ENCODE measurements at places on chromosomes 12 and 14.

DNA sequence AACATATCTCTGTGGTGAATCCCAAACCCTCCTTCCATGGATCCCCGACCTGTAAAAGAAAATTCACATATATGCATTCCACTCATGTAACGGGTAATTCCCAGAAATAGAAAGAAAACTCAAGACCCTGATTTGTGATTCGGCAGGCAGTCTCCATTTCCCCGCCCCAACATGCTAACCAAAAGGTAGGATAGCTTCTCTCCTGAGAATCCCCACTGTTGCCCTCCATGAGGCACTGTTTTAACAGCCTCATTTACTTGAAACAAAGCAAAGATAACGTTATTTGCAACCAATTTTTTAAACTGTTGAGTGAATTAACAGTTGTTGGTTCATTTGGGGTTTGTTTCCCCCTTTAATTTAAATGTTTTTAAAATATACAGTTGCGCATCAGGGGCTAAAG, 774 bp upstream of the SLC2A13 start:
- no peak for DNase-seq

DNA sequence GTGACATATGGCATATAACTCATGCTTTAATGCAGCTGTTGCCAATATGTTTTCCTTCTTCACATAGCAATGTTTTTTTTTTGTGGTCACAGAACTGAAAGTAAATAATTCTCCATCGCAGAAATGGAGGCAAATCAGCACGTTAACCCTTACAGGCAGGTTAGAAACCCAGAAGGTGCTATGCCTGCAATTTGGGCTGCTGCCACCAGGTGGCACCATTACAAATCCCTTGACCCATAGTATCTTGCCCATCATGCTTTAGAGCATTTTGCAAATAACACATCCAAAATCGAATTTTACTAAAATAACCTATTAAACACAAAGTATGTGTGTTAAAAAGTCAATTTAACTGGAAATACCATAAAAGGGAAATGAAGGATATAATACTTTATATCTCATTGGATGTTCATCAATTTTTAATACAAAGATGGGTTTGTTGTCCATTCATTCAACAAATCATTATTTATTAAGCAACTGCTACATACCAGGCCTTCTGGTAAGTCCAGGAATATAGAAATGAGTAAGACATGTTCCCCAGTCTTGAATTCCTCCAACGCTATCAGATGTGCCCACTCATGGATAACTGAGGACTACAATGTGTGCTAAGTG, 340.1 kb downstream of the GLT1D1 start:
- DNase-seq = no peak

DNA sequence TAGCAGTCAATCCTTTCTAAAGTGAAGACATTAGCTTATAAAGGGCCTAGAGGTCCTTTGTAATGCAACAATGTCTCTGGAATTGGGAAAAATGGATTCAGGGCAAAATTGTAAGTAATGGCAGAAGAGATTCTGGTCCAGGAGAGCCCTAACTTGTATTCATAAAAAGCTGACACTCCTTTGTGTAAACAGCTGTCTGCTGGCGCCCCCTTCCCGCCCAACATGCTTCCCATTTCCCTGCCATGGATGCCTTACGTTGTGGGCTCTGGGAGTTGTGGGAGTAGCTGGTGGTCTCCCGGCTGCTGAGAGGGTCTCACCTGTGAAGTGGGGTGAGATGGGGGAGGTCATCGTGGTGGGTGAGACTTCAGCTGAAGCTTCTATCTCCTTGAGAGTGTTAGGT, 2.3 kb downstream of the ACRBP start:
- no peak for DNase-seq

DNA sequence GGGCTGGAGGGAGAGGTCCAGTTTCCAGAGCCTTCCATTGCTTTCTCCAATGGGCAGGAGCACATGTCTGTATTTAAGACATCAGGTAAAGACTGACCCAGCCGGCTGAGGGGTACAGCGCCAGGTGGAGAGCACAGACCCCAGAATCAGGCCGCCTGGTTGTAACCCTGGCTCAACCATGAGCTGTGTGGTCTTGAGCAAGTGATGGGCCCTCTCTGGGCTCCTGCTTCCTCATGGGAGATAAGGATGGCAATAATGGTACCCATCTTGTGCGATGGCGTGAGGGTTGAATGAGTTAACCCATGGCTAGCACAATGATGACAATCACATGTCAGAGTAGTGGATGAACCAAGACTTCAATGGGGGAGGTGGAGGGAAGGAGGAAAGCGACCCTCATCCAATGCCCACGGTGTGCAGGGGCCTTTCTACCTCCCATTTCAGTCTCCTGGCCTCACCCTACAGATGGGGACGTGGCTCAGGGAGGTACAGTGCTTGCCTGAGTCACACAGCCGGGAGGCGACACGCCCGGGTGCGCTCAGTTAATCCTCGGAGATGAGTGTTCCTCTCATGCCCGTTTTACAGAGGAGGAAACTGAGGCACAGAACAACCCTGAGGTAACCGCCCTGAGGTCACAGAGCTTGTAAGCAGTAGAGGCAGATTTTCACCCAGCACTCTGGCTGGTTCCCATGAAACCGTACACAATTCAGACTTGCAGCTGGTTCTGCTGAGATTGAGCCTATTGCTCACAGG, 163.9 kb downstream of the RBM19 start:
- no peak for DNase-seq

DNA sequence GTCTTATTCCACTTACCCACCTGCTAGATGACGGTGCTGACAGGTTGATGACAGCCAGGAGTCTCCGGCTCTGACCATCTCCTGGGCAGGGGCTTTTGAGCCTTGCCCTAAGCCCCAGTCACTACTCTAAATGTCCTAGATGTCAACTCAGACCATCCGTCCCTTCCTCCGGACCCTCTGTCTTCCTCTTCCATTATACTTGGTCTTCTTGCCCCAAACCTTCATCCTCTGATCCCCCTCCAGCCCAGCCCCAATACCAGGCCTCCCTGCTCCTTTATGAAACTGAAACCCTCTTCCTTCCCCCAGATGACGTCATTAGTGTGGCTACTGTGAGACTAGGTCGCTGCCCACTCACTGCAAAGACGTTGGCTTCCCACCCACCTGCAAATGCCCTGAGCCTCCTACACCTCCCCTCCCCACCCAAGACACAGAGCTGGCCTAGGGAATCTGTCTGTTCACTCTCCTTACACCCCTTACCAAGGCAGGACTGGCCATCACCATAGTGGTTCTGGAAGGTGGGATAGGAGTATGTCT, 10.1 kb downstream of the KRT71 start:
- no peak for DNase-seq

- DNase-seq = no peak
Measured at GRCh38 chr14:81535396-81536164, 1.9 kb upstream of the SEL1L start.

DNA sequence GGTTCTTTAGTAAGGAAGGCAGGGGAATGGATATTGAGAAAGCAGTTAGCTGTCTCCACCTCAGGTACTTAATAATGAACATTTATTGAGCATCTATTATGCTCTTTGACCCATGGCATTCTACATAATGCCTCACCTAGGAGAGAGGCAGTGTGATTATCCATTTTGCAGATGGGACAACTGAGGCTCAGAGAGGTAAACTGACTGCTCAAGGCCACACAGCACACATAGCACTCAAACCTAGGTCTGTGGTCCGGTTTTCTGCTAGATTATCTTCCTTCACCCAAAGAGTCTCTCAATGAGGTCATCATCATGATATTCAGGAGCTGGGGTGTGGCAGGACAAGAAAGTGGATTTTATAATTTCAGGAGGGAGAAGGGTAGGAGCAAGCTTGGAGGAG, 199.1 kb upstream of the LHX5 start:
- DNase-seq = no peak

DNA sequence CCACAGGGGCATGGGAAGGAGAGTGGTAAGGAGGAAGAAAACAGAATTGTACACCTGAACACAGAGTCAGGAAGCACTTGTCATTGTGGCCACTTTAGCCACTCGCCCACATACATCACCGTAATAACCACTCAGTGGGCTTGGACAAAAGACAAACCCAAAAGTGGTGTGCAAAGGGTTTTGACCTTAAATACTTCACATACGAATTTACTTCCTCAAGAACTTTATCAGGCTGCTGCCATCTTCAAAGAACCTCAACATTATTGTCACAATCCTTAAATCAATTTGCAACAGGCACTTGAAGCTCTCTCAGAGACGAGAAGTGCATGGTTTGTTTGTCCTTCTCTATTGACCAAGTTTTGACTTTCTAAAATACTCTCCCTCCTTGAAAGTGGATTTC, 187.3 kb upstream of the EGLN3 start:
- DNase-seq = no peak

DNA sequence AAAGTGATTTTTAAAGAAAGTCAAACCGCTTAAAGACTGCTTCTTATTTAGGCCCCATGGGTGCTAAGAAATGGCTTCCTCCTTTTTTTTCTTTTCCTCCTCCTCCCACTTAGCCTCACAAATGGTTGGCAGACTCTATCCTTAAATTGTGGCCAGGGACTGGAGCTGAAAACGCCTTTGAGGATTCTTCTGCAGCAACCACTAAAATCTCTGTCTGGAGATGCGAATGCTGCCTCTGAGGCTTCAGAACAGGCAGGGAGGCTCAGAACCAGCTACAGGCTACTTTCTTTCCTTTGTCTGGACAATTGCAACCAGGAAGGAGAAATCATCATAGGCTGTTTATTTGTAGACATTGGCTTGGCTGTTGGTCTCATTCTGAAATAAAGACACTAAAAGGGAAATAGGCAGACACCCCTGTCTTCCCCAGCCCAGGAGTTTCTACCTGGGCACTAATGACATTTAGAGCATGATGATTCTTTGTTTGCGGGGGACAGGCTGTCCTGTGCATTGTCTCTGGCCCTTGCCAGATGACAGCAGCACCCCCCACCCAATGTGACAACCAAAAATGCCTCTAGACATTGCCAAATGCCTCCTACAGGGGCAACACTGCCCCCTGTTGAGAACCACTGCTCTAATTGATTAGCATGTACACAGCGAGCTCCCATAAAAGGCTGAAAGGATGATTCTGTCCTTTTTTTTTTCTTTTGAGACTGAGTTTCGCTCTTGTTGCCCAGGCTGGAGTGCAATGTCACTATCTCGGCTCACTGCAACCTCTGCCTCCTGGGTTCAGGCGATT, 50.3 kb downstream of the MAP1LC3B2 start:
- DNase-seq = no peak

Data from stimulated activated naive CD4-positive, alpha-beta T cell treated with Interleukin-2 at 50 U/mL for 16 hours (primary cell).